Fibroblast of skin of abdomen (primary cell): ENCODE measurements at places on chromosomes 12 and 14.

- DNase-seq = no peak
Measured at GRCh38 chr14:82621881-82622450, 1088.3 kb upstream of the SEL1L start.

DNA sequence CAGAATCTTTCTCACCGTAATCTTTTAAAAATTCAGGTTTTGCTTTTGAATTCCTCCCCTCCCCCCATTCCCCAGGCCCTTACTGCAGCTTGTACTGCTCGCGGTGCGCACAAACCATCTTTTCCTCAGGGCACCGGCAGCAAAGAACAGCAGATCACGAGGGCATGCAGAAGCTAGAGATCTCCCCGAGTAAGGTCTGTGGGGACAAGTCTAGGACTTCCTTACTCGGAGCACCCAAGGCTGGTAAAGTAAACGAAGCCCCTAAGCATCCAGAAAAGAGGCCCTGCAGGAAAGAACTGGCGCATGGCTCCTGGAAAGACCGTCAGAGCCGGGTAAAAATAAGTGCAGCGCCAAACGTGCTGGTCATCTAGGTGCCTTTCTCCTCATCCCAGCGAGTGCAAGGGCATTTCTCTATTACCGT is 727 bp downstream of the LDHB start:
- peak; percentile 45 for DNase-seq

GRCh38 chr12:83065562-83065961 is 378.9 kb downstream of the TMTC2 start:
- no peak for DNase-seq

- DNase-seq = no peak
Measured at GRCh38 chr12:92553389-92553788, 149.4 kb upstream of the PLEKHG7 start.

GRCh38 chr14:71610149-71610548 is 322.1 kb upstream of the RGS6 start:
- DNase-seq = peak; percentile 29

GRCh38 chr12:28601570-28602058 is 411.4 kb downstream of the CCDC91 start:
- no peak for DNase-seq

DNA sequence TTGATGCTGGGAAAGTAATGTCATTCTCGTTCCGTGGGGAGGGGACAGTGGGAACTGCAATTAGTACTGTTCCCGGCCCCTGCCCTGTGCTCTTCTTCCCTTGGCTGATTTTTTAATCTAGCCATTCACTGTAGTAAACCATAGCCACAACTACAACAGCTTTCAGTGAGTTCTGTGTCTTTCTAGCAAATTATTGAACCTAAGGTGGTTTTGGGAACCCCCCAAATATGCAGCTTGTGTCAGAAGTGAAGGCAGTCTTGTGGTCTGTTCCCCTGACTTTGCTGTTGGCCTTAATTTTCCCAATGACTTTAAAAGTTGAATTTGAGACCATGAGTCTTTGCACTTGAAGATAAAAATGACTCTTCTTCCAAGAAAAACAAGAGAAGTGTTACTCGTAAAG is 114.3 kb upstream of the ETV6 start:
- DNase-seq = no peak

- DNase-seq = no peak
Measured at GRCh38 chr14:37969511-37969979, 238.2 kb upstream of the SSTR1 start.

DNA sequence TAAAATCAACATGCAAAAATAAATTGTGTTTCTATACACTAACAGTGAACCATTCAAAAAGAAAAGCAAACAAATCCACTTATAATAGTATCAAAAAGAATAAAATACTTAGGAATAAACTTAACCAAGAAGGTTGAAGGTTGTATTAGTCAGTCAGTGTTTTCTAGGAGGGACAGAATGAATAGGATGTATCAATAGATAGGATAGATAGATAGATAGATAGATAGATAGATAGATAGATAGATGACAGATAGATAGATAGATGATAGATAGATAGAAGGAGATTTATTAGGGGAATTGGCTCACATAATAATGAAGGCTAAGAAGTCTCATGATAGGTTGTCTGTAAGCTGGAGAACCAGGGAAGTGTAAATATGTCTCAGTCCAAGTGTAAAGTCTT is 37.2 kb upstream of the MON2 start:
- no peak for DNase-seq

DNA sequence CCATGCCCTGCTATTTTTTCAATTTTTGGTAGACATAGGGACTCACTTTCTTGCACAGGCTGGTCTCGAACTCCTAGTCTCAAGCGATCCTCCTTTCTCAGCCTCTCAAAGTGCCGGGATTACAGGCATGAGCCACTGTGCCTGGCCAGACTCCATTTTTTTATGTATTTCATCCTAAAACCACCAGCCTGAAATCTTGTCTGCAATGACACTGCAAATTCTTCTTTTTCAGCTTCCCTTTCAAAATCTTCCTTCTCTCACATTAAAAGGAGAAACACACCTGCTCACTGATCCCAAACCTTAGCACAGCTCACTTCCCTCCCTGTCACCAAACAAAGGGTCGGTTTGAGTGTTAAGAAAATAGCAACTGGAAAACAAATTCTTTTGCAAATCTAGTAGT is 62.6 kb downstream of the PPP2R5E start:
- no peak for DNase-seq

GRCh38 chr12:1922985-1923384 is 4.5 kb upstream of the CACNA2D4 start:
- no peak for DNase-seq

DNA sequence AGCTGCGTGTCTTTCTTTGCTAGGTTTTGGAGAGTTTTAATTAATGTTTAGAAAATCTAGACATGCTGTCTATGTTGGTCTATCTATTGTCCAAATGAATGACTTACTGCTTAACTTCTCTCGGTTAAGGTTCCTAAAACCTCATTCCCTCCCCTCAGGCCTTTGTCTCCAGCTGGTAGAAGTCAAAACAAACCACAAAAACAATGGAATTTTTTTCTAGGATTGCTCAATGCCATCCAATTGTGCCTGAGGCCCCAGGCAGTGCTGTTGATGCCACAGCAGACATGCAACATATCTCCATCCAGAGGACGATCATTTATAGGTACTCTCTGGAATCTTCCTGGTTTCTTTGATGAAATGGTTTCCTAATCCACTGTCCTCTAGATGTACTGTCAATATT is 448.2 kb upstream of the TBX3 start:
- peak; percentile 26 for DNase-seq

DNA sequence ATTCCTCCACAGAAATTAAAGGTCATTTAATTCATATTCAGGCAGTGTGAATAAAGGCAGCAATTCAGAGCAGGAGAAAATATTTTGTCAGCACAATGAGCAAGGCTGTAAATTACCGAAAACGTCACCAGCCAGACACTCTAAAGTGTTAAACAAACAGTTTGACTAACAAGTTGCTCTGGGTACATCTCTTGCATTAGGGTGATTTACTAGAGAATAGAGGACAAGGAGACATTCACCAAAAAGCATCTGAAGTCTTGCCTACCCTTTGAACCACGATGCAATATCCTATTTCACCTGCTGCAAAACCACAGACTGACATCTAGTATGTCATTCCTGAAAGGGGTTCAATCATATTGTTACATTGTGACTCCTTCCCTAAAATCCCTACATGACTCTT is 27.1 kb upstream of the GPHB5 start:
- DNase-seq = no peak

DNA sequence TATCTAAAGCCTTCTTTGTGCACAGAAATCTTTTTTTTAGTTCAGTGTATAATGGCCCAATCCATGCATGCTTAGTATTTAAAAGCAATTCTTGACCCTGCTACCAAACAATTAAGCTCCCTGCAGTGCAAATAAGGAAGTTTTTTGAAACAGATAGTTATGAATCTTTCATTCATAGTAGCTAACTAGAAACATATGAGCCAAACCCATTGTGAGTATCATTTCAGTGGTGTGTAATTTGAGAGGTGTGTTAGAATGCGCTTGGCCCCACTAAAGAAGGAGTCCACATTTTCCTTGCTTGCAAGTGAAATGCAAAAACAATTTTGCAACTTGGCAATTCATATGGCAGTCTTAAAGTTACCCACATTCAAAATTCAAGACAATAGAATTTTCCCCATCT is 14.4 kb downstream of the EPS8 start:
- DNase-seq = peak; percentile 81

GRCh38 chr12:41486718-41487117 is 298.6 kb downstream of the PDZRN4 start:
- DNase-seq = peak; percentile 91

- DNase-seq = no peak
Measured at GRCh38 chr14:34957771-34958286, 25.0 kb upstream of the SRP54 start.

DNA sequence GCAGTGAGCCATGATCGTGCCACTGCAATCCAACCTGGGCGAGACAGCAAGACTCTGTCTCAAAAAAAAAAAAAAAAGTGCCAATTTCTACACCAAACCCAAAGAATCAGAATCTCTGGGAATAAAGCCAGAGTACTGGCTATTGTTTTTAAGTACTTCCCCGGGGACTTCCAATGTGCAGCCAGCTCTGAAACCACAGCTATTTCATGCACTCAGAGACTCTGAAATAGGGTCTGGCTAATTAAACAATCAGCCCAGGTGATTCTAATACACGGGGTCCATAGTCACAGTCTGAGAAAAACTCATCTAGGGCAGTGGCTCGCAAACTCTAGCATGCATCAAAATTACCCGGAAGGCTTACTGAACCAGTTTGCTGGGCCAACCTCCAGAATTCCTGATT is 56.3 kb downstream of the SIX6 start:
- peak; percentile 81 for DNase-seq

GRCh38 chr12:51246254-51246853 is 7.7 kb downstream of the DAZAP2 start:
- DNase-seq = peak; percentile 61

DNA sequence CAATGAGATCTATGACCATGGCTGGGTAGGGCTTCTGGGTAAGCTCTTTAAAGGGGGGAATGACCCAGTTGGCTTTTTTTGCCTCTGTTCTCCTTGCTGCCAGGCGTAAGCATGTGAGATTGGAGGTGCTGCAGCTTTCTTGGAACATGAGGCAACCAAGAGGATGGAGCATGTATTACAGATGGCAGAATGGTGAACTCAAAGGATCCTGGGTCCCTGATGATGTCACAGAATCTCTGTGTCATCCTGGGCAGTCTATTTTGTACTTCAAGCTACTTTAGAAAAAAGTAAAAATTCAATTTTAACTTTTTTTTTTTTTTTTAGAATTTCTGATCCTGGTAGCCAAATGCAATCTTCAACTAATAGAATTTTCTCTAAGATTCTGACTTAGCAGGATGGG is 8.0 kb downstream of the KRT82 start:
- no peak for DNase-seq

DNA sequence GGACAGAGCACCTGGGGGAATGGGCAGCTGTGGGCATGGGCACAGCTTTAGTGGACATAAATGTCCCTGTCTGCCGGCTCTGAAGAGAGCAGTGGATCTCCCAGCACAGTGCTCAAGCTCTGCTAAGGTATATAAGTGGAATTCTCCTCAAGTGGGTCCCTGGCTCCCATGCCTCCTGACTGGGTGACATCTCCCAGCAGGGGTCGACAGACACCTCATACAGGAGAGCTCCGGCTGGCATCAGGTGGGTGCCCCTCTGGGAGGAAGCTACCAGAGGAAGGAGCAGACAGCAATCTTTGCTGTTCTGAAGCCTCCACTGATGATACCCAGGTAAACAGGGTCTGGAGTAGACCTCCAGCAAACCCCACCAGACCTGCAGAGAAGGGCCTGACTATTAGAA is 25.0 kb upstream of the NUAK1 start:
- DNase-seq = no peak

- DNase-seq = peak; percentile 5
Measured at GRCh38 chr14:75631453-75631831, 29.2 kb downstream of the ERG28 start.

- DNase-seq = peak; percentile 92
Measured at GRCh38 chr12:25276199-25276937, 25.6 kb upstream of the KRAS start.

DNA sequence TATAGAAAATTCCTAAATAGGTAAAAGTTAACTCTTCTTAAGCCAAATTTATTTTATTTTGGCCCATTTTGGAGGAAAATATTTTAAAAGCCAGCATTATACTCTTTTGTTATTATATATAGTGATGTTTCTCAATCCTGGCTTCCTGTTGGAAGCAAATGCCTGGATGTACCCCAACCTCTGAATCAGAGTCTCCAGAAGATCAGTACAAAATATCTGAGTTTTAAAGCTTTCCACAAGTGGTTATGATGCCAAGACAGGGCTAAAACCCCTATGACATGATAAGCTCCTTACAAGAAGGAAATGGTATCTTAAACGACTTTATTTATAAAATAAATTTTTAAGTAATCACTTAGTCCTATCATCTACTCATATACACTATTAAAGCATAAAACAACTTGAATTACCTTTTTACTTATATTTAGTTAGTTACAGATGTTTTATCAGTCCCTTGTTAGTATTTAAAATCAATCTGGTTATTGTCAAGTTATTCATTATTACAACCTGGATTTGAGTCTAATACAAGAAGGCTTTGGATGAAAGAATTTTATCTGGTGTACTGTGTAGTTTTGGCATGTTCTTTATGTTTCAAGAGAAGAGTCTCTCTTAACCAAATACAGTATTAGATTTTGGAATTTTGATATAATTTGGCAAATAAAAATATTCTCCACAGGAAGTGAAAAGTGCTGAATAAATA is 238.1 kb downstream of the SLC2A13 start:
- DNase-seq = no peak

DNA sequence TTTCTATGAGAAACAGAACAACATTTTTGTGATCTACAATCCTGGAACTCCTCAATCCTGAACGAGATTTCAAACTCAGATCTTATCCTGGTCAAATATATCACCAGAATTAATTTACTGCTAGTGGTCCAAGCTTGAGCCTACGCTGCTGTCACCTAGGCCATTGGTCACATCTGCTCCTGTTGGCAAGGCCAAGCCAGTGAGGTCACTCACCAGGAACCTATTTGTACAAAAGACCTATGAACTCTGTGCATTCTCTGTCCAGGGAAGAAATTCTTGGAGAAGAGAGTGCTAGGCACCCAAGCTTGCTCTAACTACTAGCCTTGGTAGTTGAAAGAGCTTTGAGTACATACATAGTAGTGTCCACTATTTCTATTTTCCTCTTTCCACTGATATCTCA is 106.1 kb downstream of the SLC15A5 start:
- DNase-seq = no peak

GRCh38 chr12:132546647-132547046 is 56.7 kb downstream of the FBRSL1 start:
- no peak for DNase-seq

DNA sequence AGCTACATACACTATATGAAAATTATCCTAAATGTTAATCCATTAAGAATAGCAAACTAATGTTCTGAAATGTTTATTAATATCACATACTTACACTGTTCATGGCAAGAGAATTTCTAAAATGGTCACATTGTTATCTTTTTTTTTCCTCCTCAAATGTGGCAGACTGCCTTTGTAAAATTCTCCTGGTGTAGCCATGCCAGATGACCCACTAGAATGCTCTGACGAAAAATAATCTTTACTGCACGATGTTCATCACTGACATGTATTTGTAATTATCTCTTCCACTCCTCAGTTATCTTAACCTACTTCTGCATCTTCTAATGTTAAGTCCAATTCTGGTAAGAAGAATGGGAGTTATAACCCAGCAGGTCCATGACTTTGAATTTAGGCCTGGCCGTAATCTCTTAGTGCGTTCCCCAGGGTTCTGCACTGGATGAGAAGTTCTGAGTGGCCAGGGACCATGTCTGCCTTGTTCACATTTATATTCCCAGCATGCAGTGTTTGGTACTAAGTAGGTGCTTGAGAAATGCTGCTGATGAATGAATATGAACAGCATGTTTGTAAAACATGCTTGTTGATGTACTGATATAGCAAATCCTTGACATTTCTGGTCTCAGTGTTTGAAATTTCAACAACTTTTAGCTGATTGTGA is 46.7 kb downstream of the NOPCHAP1 start:
- DNase-seq = no peak
